ENCODE measurements at places on chromosomes 12 and 14.

- DNase-seq = no peak
Measured at GRCh38 chr14:95445676-95446075, 70.8 kb downstream of the SYNE3 start.

DNA sequence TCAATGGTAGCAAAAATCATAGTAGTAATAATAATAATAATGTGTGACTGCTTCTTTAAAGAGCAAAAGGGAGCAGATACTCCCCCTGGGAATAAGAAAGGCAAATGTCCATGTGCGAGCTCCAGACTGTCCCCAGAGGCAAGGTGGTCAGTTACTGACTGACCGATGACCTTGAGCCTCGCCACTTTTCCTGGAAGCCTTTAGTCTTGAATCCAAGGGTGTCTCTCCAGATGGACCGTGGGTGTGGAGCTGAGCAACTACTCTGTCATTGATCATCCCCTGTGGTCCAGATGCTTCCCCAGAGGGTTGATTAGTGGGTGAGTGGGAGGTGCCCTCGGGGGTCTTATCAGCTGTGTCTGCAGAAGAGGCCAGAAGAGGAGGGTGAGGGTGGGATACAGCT lies 418.5 kb upstream of the TBX3 start:
- no peak for DNase-seq

GRCh38 chr14:31319701-31320100 lies 100.6 kb downstream of the HEATR5A start:
- no peak for DNase-seq

- no peak for DNase-seq
Measured at GRCh38 chr12:27427824-27428223, 18.7 kb upstream of the SMCO2 start.

DNA sequence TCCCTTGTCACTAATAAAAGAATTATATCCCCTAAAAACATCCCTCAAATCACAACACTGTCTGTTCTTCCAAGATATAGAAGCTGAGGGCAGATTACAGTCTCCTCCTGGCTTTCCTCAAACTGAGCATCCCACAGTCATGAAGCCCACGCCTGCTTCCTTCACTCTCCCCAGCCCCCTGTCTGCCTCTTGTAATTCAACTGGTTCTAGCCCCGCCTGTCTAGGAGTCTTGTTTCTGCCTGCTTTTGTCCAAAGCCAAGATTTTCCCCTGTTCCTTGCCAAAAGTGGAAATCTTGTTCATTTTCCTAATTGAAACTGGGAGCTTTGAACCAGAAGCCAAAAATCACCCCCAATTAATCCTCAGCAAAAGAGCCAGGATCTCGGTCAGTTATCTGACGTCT lies 35.9 kb upstream of the PWP1 start:
- no peak for DNase-seq

DNA sequence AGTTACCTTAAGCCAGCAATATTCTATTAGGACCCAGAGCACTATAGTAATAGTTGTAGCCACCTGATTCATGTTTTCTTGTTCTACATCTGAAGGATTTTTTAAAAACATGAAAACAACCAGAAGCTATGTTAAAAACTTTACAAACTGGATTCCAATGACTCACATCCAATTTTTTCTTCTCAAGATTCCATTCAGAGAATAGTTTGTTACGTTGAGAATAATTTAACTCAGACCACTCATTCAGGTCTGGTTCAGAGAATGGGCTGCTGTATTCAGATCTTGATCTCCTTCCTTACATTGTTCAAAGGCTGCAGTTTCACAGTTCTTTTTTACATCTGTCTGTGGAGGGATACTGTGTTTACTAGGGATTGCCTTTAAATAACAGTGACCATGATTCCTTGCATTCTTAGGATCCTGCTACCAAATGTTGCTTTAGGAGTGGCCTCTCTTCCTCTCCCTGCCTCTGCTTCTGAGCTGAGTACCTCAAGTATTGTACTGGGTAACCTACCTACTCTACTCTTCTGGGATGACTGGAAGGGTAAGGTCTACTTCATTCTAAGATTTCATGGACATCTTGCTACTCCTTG lies 448.0 kb upstream of the FBXO33 start:
- no peak for DNase-seq

Measured in stimulated activated CD8-positive, alpha-beta memory T cell treated with anti-CD3 and anti-CD28 coated beads, Interleukin-2, amount 100 ng/mL, for 1 hour (primary cell).